CD4-positive, alpha-beta T cell treated with Interleukin-4 for 4 hours (primary cell): ENCODE measurements at places on chromosomes 16 and 17.

DNA sequence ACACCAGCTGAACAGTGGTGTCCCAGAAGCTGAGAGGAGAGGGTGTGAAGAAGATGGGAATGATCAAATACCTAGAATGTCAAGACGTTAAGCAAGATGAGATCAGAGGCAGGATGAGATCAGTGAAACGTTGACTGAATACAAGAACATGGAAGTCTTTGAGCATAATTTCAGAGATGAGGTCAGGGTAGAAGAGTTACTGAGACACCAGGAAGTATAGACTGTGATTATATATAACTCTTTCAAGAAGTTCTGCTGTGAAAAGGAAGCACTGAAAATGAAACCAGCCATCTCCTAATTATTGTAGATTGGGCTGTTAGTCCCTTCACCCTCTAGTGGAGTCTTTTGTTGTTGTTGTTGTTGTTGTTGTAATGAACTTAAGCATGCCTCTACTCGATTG, 9.1 kb downstream of the SHCBP1 start:
- DNase-seq: peak; percentile 6

- peak; percentile 75 for DNase-seq
Observed at GRCh38 chr17:49694847-49695697, 12.7 kb downstream of the SLC35B1 start.

- DNase-seq: no peak
Observed at GRCh38 chr17:43588121-43588520, 42.0 kb upstream of the ETV4 start.

- no peak for DNase-seq
Observed at GRCh38 chr16:4093495-4094126, 22.6 kb downstream of the ADCY9 start.

- no peak for DNase-seq
Observed at GRCh38 chr17:44014133-44014436, 678 bp downstream of the TMEM101 start.

- DNase-seq: peak; percentile 13
Observed at GRCh38 chr17:9987779-9988585, 82.9 kb upstream of the RCVRN start.

GRCh38 chr17:49616086-49616485, 40.4 kb downstream of the NXPH3 start:
- no peak for DNase-seq

DNA sequence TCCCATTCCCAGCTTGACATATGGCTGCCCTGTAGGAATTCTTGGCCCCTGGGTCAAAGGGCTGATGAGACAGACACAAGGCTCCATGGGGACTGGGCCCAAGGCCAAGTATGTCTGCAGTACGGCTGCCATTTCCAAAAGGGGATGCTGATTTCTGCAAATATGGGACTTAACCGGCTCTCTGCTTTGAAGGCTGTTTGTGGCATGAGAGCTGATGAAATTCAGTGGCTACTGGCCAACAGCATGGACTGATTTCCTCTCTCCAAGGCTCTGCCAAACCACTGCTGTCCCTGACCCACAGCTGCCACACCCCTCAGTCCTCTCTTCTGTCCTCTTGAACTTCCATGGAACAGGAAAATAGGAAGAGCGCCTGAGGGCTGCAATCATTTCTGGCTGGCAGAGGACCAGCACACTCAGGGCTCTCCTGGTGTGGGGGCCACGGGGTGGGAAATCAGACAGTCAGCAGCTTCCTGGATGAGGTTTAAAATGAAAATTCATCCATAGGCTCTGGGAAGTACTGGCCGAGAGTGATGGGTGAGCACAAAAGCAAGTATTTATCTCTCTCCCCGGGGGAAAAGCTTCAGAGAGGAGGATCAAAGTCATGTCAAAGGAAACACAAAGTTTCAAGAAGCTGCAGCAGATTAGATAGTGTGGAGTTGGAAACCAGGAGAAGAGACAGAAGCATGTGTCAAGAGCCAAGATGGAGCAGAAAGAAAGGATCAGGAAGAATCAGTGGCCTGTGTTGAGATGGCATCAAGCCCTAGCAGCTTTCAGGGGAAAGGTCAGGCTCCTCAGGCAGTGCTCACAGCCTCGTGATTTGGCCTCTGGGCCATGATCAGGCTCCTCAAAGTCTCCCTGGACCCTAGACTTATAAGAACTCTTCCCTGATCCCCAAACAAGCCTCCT, 64.1 kb upstream of the SREBF1 start:
- no peak for DNase-seq

DNA sequence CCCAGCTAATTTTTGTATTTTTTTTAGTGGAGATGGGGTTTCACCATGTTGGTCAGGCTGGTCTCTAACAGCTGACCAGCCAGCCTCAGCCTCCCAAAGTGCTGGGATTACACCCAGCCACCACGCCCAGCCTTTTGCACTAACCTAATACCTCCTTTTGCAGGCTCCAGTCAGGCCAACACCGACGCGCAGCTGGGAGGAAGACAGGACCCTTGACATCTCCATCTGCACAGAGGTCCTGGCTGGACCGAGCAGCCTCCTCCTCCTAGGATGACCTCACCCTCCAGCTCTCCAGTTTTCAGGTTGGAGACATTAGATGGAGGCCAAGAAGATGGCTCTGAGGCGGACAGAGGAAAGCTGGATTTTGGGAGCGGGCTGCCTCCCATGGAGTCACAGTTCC, 2.0 kb downstream of the TRPV2 start:
- DNase-seq: no peak

DNA sequence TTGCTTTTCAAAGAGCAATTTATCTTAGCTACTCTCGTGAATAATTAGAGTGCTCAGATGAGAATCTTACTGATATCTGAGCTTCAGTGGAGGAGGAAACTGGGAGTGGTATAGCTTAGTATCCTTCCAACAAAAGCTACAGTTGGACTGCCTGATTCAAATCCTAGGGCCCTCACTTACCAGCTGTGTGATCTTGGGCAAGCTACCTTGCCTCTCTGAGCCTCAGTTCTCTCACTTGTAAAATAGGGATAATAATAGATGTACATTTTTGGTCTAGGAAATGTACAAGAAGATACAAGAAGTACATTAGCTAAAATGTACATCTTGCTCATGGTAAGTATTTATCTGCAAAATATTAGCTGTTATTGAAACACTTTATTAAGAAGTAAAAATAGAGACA, 502.0 kb downstream of the HAPSTR1 start:
- no peak for DNase-seq

DNA sequence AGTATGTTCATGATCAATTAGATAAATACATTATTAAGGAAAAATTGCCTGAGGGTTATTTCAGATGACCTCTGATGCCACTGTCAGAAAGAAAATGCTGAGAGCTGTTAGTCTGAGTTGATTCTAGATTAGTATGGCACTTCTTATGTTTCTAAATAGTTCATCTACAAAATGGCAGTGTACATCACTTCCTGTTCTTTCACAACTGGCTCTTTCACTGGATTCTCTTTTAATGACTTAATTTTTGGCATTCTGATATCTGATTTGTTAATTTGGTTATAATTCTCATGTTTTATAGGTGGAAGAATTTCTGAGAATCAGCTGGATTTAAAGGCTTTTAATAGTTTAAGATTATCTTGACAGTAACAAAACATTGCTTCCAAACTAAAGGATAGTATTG, 3.3 kb downstream of the TAOK1 start:
- DNase-seq: no peak

DNA sequence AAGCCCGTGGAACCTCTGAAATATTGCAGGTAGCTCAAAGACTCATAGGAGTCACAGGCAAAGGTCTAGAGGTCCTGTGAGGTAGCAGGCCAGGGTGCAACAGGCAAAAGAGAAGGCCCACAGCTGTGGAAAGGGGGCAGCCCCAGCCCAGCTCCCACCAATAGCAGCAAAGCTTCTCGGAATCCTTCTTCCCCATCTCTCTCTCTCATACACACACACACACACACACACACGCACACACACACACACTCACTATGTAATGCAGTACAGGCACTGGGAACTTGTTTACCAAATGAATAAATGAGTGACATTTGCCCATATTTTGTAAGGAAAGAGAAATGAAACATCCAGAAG, 16.8 kb upstream of the SUPT4H1 start:
- DNase-seq: no peak

GRCh38 chr17:44585315-44585714, 28.0 kb downstream of the FZD2 start:
- no peak for DNase-seq

- DNase-seq: peak; percentile 10
Observed at GRCh38 chr16:17173281-17173680, 297.5 kb downstream of the XYLT1 start.

DNA sequence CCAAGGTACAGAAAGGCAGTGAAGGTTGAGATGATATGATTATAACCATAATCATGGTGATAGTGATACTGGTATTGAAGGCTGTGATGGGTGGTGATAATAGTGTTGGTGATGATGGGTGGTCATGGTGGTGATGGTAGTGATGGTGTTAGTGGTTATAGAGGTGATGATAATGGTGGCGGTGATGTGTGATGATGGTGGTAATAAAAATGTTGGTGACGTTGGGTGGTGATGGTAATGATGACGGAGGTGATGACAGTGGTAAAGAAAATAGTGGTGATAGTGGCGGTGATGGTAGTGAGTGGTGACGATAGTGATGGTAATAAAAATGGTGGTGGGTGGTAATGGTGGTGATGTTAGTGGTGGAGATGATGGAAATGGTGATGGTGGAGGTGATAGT, 65.1 kb upstream of the KDM8 start:
- no peak for DNase-seq

DNA sequence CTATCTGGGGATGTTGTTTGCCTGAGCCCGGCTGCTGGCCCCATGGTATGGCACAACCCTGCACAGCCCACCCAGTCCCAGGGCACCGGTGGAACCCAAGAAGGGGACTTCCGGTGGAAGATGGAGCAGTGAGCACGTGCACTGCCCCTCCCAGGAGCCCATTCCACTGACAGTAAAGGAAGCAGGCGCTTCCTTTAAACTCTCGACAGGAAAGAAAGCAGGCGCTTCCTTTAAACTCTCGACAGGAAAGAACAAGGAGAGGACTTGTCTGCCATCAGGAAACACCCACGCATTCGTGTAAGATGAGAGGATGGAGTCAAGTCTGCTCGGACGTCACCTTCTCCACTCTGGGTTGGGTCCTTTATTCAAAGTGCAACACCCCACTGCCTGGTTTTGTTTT, 53.7 kb downstream of the IL21R start:
- DNase-seq: no peak

GRCh38 chr17:1561420-1562175, 994 bp downstream of the PITPNA start:
- DNase-seq: peak; percentile 4

DNA sequence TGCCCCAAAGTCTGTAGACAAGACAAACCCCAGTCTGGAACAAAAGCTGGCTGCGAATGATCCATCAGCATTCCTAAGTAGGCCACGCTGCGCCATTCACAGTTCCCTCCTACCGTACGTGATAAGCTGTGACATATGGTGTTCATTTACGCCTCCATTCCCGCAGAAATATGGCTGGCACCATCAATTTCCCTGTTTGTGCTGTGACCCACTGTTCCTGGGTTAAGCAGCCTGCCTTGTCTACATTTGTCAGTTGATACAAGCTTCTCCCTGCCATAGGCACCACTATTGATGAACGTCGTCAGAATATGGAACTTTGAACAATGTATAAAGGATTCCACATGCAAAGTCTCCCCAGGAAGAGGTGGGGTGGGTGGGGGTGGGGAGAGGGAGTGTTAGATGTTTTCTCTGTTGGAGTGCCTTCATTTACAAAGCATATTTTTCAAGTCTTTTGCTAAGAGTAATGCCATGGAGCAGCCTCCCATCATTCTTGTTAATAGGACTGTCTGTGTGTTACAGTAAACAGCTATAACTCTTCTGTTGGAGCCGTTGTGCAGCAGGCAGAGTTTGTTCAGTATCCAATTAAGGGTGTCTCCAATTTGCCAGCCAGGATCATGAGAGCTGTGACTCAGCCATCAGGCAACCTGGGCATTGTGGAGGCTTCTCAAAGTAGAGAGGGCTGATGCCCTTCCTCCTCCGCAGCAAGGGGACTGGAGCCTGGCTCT, 294.6 kb downstream of the TMEM114 start:
- DNase-seq: no peak

GRCh38 chr16:30351586-30352419, 3.3 kb downstream of the CD2BP2 start:
- no peak for DNase-seq

- DNase-seq: no peak
Observed at GRCh38 chr17:44900894-44901293, 1.6 kb upstream of the EFTUD2 start.

- DNase-seq: no peak
Observed at GRCh38 chr17:80439499-80439898, 24.5 kb downstream of the ENDOV start.

DNA sequence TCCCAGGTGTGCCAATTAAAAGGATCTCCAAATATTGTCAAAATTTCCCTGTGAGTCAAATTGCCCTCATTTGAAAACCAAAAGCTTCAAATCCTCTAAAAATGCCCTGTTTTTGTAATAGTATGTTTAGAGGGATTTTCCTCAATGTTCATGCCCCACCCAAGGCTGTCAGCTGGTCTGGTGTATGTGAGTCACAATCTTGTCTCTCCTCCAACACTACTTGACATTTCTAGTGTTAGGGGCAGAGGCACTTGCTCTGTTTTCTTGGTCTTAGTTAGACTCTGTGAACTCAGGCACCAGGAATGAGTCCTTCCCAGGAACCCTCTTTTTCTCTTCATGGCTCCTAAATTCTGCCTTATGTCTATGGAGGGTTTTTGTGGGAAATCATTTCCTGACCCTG, 634.8 kb downstream of the KCNJ2 start:
- no peak for DNase-seq

DNA sequence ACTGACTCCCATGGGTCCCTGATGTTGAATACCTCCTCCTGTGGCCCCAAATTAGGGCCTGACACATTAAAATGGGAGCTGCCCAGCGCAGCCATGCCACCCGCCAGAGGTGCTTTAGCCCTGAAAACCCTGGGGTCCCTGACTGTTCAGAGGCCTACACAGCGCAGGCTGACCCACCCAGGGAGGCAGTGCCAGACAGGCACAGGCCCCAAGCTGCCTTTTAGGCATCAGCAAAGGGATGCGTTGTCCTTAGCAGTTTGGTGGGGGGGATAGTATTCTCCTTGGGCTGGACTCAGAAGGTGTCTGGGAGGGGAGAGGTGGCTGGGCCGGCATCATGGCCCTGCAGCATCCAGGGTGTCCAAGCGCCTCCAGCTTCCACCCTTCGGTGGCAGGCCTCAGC, 1.4 kb downstream of the RAPGEFL1 start:
- DNase-seq: no peak

DNA sequence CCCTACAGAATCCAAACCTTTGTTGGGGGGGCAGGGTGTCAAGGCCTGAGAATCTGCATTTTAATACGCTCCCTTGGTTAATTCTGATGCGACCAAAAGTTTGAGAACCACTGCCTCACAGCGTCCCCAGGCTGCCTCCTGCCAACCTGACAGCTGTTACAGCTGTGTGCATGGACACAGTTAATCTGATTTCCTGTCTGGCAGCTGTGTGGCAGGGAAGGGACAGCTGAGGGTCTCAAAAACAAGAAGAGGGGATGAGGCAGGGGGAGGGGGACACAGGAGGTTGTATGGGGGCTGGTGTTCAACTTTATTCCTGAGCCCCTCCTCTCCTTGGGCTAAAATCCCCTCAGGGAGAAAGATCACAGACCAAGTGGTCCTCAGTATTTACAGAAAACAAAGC, 17.5 kb downstream of the HDAC5 start:
- no peak for DNase-seq

- DNase-seq: no peak
Observed at GRCh38 chr16:68035227-68035626, 12.1 kb downstream of the DUS2 start.
